WTC11 (cell line): ENCODE measurements at places on chromosomes 4 and X.

DNA sequence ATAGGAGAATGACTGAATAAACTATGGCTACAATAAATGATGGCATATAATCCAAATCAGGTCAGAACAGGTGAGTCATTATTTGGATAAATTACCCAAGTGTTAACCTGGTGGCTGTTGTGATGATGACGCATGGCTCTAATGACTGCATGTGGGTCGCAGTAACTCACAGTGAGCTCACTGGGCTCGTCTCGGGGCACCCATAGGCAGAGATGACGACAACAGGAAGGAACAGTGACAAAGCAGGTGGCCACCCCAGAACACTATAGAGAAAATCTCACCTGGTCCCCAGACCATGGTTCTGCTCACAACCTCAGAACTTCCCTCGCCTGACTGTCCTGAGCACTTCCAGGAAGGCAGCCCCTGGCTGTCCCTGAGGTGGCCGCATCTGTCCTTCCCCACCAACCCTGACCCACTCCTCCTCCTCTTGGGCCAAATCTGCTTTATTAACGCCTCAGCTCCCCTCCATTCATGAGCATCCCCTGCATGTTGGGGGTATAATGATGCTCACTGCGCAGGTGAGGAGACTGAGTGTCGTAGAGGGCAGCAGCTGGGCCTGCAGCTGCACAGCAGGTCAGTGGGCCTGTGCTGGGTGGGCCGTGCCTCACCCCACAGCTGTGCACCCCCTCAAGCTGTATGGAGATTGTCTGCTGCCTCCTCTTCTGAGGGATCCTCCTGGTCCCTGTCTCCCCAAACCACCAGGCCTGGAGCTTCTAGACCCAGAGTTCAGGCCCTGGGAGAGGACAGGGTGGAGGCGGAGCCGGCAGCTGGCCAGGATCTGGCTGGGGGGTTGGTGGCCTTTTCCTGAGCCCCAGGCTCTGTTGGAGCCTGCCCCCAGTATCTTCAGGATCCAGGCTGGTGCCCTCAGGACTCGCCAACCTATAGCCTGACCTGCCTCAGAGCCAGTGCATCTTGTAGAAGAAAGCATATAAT is 30.9 kb upstream of the FAM156A start:
- no peak for DNase-seq

- DNase-seq = no peak
Observed at GRCh38 chrX:119760026-119760877, 1.9 kb downstream of the SOWAHD start.

DNA sequence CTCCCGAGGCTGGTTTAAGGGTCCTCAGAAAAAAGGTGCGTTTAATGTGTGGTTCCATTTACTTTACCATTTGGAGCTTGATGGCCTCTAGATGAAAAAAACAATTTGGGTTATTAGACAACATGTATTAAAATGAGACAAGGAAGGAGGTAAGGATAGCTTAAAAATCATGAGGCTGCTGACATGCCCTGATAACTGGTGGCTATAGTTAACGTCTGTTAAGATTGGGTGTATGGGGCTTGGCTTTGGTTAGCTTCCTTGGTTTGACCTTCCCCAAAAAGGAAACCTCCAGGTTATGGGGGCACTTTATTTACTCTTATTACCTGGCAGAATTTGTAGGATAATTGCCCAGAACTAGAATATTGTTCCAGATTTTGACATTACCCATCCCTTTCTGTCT is 51.5 kb downstream of the HMGB2 start:
- no peak for DNase-seq

- DNase-seq = no peak
Observed at GRCh38 chr4:121938282-121939092, 13.4 kb downstream of the TRPC3 start.

DNA sequence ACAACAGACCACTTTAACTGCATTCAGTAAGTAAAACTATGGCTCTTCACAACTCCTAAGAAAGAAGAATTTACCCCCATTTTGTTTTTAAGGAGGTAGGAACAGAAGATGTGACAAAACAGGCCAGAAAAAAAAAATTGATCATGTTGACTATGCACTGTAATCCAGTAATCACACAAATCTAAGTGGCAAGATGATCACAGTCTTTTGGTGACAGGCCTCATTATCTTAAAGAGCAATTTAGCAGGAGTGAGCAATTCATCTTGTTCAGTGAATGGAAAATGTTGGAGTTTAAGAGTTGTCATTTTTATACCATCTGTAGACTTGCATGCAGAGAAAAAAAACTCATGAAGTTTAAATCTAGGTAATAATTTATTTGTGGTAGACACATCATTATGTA is 115.1 kb downstream of the SLC39A8 start:
- no peak for DNase-seq
